ENCODE measurements at places on chromosomes 7 and 10. TPM values are rescaled to one million over a fixed set of nuclear protein-coding genes. Genes with fewer than 3 reads are reported as not detected.

The ECD gene
- 34.1 TPM for total RNA-seq

The TBRG4 gene
- total RNA-seq = 60.0 TPM

The PTPRN2 gene
- total RNA-seq = 0.50 TPM

The TMEM213 gene
- not detected for total RNA-seq

The RSU1 gene
- total RNA-seq = 99.0 TPM

The FKBP6 gene
- total RNA-seq = not detected

The IMPDH1 gene
- total RNA-seq = 36.2 TPM

The IL2RA gene
- total RNA-seq = not detected

The STEAP4 gene
- total RNA-seq = 0.11 TPM

The FBXL13 gene
- total RNA-seq = 0.83 TPM

DNA sequence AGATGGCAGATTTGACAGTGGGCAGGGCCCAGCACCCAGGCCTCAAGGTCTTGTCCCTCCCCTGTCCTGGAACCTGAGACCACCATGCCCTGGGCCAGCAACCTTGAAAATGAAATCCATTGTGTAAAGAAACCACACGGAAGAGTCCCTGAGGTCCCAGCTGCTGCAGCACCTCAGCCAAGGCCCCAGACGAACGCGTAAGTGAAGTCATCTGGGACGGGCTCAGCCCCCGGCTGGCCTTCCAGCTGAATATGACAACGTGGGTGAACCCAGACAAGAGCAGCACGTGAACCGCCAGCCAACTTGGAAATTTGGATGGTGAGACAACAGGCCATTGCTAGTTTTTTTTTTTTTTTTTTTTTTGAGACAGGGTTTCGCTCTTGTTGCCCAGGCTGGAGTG is 70.3 kb downstream of the CYTH3 start:
- no peak for DNase-seq

DNA sequence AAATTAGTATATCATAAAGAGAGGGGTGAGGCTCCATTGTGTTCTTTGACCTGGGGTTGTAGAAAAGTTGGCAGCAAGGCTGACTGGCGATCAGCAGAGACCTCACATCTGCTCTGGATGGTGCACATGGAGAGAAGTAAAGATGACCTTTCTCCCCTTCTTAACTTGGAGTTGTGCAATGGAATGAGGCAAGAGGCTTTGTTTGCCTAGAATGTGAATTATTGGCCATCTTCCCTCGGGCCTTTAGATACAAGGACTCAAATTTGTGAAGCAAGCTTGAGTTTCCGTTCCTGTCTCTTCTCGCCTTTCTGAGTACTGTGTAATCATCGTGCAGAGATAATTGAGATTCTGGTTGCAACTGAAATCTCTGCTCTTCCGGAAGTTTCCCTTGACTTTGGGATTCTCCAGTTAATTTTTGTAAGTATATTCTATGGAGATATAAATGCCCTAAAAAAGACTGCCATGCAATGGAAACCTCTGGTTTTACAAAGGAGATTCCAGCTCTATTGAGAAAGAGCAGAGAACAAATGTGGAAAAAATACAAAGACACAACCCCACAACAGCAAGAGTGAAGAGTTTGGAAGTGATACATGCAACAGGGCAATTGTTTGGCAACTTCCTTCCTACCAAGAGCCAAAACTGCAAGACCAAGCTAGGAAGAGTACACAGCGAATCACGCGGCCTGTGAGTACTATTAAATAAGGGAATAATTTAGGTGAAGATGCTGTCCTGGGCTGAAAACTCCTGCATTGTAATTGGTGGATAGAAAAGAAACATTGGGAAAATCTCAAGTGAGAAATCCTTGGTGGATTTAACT is 542.3 kb upstream of the NRP1 start:
- DNase-seq = no peak

DNA sequence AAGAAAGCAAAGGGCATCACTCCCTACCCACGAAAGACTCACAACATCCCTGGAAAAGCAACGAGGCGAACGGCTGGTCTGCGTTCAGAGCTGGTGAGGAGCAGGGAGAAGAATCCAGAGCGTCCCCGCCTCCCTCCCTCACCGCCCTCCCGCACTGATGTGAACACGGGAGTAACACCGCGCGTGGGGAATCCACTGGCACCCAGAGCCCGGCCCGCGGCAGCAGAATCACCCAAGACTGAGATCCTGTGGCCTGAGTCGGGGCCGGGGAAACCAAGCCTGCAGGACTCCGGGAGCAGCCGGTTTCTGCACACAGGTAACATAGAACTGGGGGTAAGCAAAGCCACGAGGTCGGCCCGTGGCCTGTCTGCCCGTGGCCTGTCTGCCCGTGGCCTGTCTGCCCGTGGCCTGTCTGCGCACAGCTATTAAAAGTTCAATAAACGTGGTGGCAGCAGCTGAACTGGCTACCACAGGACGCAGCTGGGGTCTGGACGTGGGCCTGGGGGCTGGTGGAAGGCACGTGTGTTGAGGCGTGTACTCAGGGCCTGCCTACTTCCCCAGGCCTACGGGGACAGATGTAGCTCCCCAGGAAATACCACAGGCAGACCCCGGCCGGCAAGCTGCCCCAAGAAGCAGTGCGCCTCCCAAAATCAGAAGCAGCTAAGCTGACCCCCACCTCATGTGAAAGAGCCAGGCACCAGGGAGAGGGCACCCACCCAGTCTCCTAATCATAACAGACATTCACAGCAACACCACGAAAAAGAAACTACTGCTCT is 23.0 kb downstream of the DIP2C start:
- DNase-seq = peak; percentile 81

- no peak for DNase-seq
Measured at GRCh38 chr10:21424459-21424861, 101.0 kb downstream of the SKIDA1 start.

DNA sequence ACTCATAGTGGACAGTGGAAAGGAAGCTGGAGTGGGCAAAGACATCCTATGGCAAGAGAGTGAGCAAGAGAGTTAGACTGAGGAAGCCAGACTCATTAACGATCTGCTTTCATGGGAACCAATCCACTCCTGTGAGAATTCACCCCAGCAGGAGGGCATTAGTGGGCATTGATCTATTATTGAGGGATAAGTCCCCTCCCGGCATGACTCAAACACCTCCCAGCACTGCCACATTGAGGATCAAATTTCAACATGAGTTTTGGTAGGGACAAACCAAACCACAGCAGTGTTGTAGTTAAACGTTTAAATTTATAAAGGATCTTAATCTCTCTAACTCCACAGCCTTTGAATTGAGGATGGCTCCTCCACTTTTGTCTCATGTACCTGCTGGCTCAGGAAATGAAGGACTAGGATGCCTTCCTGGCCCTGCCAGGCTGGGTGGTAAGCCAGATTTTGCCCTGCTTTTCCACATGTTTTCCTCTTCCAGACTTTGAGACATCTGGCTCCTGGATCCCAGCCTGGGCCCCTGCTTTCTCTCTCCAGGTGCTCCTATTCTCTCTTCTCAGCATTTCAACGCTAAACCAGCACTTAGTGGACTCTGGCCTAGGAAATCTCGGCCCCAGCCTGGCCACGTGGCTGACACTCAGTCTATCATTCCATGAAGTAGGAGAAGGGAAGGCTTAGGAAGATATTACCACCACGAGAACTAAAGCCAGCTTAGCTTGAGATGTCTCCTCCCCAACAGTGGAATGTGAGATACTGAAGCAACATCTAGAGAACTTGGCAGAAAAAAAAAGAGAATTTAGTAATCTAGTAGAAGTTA is 96.5 kb upstream of the PIP4K2A start:
- no peak for DNase-seq

GRCh38 chr10:129513312-129513711 is 46.3 kb downstream of the MGMT start:
- peak; percentile 57 for DNase-seq

GRCh38 chr7:40990841-40991240 is 712.0 kb downstream of the INHBA start:
- no peak for DNase-seq

DNA sequence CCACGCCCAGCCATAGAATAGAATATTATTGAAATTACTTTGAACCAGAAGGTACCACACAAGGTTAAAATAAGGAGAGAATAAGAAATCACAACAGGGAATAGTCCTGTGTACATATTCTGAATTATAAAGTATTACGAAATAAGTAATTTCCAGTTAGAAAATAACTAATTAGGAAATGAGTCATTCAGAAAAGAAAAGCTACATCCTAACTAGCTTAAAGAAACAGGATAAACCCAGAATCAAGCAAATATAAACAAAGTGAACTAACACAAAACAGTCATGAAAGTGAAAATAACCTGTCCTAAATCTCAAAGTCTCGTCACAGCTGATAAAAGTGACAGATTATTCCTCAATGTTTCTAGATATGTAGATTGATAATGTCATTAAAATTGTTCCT is 74.8 kb upstream of the NEBL start:
- no peak for DNase-seq

- no peak for DNase-seq
Measured at GRCh38 chr10:27815846-27816245, 70.2 kb upstream of the MKX start.

- no peak for DNase-seq
Measured at GRCh38 chr10:130481076-130481930, 345.1 kb downstream of the GLRX3 start.

GRCh38 chr7:9955138-9955537 is 1018.5 kb upstream of the PHF14 start:
- DNase-seq = no peak

DNA sequence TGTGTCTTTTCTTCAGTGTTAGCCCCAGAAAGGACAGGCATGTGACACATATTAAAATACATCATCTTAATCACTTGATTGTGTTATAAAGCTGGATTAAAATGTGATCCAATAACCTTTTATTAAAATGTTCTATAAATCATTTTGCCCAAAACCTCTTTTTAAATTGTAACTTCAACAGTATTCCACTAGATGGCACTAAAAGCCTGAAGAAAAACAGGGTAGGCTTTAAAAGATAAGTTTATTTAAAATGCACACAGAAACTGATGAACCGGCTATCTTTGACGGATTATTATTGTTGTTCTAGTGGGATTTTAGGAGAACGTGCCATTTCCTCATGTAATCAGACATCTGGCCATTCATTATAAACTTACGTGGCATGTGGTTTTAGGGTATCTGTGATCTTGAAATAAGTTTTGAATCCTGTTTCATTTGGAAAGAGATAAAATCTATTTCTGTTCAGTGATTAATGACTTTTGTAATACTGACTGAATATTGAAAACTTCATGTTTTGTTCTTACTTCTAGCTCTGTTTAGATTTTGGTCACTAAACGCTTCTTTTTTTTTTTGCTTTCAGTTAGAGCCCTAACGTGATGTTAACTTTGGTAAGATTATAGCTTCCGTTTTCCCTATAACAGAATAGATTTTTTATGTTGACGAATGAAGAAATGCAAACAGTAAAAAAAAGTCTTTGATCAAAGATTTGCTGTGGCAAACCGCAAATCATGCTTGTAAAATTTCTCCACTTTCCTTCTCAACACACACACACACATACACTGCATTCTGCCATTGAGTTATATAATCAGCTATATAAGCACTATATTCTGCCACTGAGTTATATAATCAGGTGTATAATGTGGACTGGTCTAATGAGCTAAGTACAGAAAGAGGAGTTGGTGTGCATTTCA is 13.6 kb downstream of the VPS50 start:
- no peak for DNase-seq

DNA sequence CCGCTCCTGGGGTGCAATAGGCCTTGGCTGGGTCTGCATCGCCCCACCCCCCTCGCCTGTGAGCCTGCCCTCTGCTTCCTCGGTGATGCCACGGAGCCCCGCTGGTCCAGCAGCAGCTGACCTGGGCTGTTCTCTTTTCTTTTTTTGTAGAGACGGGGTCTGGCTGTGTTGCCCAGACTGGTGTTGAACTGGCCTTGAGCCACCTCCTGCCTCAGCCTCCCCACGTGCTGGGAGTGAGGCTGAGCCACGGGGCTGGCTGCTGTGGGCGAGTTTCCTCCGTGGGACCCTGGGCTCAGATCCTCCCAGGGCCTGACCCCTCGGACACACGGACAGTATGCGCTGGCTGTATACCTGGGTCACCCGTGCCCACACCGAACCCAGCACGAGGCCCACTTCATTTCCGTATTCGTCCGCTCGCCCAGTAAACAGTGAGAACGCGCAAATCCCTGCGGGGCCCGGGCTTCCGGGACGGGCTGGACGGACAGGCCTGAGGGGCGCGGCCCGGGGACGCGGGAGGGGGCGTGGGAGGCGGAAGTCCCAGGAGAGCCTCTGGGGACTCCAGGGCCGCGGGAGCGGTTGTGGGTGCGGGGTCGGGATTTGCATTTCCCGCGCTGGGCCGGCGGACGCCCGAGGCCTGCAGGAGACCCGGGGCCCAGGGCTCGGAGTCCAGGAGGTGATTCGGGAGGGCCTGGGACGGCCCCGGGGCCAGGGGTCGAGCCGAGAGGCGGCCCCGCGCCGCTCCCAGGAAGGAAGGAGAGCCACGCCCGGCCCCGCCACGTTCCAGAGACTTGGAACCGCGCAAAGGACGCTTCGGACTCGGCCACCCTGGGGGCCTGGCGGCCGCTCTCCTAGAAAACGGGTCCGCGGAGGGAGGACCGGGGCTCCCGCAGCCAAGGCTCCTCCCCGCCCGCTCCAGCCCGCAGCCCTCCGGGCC is 57.7 kb upstream of the DNAJB6 start:
- DNase-seq = no peak

GRCh38 chr10:1461016-1461415 is 276.3 kb downstream of the ADARB2 start:
- DNase-seq = no peak

GRCh38 chr7:134420424-134421125 is 38.3 kb downstream of the AKR1B1 start:
- no peak for DNase-seq

- DNase-seq = no peak
Measured at GRCh38 chr10:62853710-62854109, 37.5 kb upstream of the EGR2 start.

DNA sequence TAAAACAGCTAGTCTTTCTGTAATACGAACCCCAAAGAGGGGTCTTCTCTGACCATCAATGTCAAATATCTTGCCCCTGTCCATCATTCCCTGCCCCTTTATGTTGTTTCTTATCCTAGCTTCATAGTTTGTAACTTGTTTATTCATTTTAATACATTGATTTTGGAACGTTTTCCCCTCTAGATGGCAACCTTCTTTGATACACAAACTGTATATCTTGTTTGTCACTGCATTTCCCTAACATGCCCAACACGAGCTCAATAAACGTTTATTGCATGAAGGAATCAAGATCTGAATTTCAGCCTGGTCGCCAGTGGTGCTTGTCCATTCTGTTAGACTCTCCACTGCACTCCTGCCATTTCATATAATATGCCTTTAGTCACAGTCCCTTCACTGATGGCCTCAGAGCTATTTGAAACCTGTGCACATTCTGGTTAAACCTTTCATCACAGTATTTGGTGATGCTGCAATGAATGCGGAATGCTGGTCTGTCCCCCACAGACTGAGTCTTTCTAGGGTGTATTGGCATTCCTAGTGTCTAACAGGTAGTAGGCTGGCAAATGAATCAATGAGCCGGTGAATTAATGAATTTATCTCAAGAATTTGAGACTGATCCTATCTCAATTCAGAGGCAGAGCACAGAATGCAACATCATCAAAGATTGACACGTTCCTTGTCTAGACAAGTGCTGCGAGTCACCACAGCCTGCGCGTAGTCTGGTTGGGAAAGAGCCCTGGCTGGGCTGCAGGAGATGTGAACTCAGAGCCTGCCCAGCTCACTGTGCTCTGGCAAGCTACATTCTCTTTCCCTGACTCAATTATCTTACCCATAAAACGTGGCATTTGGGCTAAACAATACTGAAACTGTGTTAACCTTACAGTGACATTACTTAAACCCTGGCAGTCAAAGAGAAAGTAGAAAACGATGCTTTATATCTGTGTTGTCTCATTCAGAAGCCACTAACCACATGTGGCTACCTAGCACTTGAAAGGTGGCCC is 55.2 kb upstream of the FRMD4A start:
- no peak for DNase-seq

GRCh38 chr7:80583901-80584300 is 54.5 kb upstream of the CD36 start:
- no peak for DNase-seq

- no peak for DNase-seq
Measured at GRCh38 chr10:24207781-24208611, 942 bp upstream of the KIAA1217 start.

All from osteocyte (in vitro differentiated cells).